Jurkat, Clone E6-1 (cell line): ENCODE measurements at places on chromosomes 13 and 19.

DNA sequence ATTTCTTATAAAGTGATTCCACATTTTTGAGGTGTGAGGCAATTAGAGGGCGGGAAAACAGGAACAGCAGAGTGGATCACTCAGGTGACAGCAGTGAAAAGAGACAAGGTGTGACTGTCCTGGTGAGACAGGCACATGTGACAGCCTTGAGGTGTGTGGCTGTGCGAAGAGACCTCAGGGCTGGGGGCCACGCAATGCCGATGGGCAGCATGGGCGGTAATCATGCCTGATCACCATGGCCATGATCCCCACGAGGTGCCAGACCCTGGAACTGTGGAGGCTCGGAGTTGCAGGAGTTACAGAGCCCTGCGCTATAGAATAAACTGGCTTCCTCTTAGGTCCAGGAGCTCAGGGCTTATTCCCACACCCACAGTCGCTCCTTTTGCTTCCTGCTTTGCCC, 2.0 kb downstream of the SPACA6 start:
- DNase-seq: no peak

DNA sequence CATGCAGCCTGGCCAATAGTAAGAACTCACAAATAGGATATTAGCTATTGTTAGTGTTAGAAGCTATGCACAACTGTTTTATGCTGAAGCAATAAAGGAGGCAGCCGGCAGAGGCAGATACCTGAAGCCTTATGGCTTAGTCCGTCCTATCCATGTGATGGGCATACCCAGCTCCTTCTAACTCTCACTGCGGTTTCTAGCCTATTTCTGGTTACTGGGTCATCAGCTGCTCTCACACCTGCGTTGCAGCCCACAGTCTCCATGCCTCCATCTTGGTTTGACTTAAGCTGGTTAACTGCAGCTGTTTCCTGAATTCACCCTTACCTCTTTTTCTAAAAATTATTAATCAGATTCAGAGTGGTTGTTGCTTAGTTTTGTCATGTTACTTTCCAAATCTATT, 40.5 kb upstream of the CNMD start:
- DNase-seq: peak; percentile 11

- DNase-seq: no peak
Measured at GRCh38 chr13:95426631-95427030, 125.4 kb upstream of the ABCC4 start.

- no peak for DNase-seq
Measured at GRCh38 chr13:38366954-38367645, 17.4 kb downstream of the UFM1 start.
